ENCODE measurements at places on chromosomes 3 and 15. TPM values are rescaled to one million over a fixed set of nuclear protein-coding genes. Genes with fewer than 3 reads are reported as not detected.

DNA sequence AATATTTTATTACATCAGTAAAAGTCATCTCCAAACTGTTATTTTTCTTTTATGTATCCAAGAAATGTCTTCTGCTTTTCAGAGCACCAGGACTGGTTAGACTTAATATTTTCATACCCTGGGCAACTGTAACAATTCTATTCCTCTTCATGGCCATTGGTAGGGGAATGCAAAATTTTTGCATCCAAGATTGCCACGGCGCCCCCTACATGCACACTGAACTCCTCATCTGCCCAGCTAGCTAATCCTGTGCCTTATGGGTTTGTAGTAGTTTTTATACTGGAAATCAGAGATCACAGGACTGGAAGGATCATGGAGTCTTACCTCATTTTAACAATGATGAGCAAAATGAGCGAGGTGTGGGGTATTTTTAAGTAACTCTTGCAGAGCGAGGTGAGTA is 74.2 kb downstream of the CRTC3 start:
- DNase-seq: no peak

The STRA6 gene
- total RNA-seq: 17.7 TPM

DNA sequence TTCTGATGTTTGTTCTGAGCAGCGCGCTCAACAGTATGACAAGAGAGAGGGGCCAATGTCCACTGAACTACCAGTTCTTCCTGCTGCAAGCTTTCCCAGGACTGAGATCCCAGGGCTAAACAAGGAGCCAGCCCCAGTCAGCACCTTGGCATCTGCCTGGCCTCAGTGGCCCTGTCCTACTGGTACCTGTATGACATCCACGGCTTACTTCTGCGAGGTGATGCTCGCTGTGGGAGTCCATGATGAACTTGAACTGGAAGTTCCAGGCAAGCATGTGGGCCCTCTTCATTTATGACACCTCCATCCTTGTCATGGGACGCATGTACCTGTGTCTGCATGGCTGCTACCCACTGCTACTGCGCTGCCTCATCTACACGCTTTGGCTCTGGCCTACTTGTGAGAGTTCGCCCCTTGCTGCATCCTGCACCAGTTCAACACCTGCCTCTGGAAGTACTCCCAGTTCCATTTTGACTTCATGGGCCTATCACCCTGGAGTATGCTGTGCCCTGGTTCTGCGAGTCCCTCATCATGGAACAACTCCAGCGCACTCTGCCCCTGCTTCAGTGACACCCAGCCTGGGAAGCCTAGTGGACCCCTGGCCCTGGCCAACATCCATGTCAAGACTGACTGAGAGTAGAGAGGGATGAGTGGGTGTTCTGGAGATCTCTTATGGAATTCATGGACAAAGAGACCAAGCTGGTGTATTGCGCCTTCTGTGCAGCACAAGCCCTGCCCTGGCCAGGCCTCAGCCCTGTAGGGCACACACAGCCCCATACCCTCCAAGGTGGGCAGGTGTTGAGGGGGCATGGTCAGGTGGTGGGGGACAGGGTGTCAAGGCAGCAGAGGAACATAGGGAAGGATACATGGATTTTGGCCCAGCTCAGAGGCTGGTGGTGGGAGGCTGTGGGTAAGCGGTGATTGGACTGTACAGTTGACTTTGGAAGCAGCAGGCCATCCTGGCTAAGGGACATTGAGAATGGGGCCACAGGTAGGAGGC is 246.8 kb downstream of the NLGN1 start:
- DNase-seq: no peak

DNA sequence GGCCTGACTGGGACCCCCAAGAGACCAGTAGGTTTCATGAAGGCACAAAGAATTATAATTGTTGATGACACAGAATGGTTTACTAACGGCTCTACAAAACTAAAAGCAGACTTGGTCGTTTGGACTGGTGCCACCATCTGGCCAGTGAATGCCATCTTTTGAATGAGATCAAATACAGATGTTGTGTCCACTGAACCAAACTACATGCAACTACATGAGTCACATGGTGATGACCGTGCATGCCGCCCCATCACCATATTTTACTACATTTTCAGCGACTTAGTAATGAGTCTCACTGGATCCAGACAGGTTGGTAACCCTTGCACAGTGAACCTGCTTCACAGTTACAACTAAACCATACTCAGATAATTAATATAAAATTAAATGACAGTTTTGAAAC is 803.3 kb downstream of the DIPK2A start:
- DNase-seq: no peak

The CCDC54 gene
- total RNA-seq: not detected

- no peak for DNase-seq
These were observed 82.7 kb upstream of the SOX2 start for GRCh38 chr3:181629029-181629428.

GRCh38 chr15:65979316-65979715 is 110.0 kb downstream of the RAB11A start:
- peak; percentile 34 for DNase-seq

GRCh38 chr3:102189956-102190723 is 244.7 kb upstream of the ZPLD1 start:
- no peak for DNase-seq

The RYR3 gene
- total RNA-seq: 0.12 TPM

The ADCY5 gene
- 0.23 TPM for total RNA-seq

The RASL12 gene
- not detected for total RNA-seq

- DNase-seq: no peak
These were observed 163.7 kb upstream of the CBLB start for GRCh38 chr3:106032479-106032878.

Measured in Caki2 (cell line).